ENCODE measurements at places on chromosomes 1 and 21.

GRCh38 chr21:18058731-18059398, 185.8 kb upstream of the CHODL start:
- no peak for DNase-seq

DNA sequence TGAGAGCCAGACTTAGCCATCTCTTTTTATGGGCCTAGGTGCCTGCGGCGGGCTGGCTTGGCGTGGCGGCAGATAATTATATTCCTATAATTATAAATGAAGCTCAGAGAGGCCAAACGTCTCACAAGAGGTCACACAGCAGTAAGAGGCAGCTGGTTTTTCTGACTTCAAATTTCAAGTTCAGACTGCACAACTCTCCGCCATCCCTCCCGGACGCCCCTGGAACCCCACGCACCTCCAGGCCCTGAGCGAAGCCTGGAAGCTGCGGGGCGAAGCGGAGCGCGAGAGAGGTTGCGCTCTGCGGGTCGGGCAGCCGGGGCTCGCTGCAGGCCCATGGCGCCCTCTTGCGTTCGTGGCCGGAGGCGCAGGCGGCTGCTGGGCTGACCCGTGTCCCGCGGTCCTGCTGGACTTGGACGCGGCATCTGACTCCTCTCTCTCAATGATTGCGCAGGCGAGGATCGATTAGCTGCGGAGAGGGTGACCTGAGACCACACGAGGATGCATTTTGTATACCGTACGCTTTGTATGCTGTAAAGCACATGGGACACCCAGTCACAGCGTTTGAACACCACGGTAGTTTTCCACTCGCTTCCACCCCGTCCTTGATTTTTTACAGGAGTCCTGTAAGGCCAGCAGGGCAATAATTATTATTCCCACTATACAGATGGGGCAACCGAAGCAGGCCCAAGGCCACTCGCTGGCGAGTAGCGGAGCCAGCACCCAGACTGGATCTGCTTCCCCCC, 272.7 kb downstream of the FOXD2 start:
- DNase-seq = peak; percentile 24

GRCh38 chr1:7648761-7649384, 122.2 kb upstream of the VAMP3 start:
- DNase-seq = no peak

- peak; percentile 47 for DNase-seq
Observed at GRCh38 chr1:24018611-24019580, 38.8 kb upstream of the SRSF10 start.

DNA sequence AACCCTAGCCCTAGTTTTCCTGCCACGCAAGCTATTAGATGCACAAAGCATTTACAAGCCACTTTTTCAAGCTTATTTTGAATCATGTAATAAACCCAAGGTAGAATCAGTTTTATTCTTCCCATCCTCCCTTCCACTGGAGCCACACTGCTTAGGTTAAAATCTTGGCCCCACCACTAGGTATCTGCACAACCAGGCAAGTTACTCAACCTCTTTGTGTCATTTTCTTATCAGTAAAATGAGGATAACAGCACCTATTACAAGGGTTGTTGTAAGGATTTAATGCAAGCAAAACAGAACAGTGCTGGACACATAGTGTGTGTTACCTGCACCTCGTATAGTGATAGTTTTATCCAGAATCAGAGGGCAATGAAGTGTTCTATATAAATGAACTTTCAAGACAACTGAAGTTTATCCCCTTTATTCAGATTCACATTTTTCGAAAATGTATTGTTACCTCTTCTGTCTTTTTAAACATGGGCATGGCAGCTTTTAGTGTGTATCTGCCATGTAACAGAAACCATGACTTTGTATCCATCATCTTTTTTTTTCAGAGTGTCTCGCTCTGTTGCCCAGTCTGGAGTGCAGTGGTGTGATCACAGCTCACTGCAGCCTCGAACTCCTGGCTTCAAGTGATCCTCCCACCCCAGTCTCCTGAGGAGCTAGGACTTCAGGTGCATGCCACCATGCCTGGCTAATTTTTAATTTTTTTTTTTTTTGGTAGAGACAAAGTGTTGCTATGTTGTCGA, 17.2 kb upstream of the TTC39A start:
- no peak for DNase-seq

GRCh38 chr1:74245168-74245772, 10.1 kb downstream of the TNNI3K start:
- no peak for DNase-seq

- DNase-seq = no peak
Observed at GRCh38 chr1:18536356-18536755, 55.6 kb downstream of the KLHDC7A start.

DNA sequence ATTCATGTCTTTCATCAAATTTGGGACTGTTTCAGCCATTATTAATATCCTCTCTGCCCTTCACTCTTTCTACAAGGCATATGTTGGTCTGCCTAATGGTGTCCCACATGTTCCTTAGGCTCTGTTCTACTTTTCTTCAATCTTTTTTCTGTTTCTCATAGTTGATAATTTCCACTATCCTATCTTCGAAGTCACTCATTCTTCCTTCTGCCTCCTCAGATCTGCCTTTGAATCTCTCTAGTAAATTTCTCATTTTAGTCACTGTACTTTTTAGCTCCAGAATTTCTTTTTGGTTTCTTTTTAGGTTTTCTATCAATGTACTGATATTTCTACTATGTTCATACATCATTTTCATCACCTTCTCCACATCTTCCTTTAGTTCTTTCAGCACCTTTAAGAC, 20.0 kb upstream of the NIBAN1 start:
- no peak for DNase-seq

DNA sequence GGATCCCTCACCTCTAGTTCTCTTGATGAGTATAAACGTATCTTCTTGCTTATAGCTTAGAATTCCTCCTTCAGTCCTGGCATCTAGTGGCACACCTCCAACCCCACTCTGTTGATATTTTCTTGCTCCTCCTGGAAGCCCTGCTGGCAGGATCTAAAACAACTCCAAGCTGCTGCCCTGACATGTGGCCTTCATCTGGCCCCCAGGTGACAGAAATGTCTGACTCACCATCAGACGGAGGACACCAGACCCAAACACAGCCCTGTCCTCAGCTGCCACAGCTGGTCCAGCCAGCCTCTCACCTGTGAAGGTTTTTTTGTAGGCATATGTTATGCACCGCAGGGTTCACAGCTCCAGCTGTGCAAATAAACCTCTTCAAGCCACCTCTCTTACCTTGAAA, 53.4 kb downstream of the KRTAP19-8 start:
- no peak for DNase-seq

- peak; percentile 51 for DNase-seq
Observed at GRCh38 chr1:40592107-40592803, 60.8 kb downstream of the ZNF684 start.

GRCh38 chr1:225465793-225466517, 38.1 kb upstream of the LBR start:
- DNase-seq = no peak

DNA sequence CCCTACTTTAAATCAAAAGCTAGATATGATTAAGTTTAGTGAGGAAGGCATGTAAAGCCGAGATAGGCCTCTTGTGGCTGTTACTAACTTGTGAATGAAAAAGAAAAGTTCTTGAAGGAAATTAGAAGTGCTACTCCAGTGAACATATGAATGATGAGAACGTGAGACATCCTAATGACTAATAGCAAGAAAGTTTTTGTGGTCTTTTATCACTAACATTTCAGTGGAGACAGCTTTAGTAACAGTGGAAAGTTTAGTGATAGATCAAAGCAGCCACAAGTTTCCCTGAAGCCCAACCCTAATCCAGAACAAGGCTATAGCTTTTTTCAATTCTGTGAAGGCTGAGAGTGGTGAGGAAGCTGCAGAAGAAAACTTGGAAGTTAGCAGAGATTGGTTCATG, 73.6 kb upstream of the LRRC8B start:
- no peak for DNase-seq

GRCh38 chr1:245580651-245581050, 425.9 kb downstream of the KIF26B start:
- no peak for DNase-seq

DNA sequence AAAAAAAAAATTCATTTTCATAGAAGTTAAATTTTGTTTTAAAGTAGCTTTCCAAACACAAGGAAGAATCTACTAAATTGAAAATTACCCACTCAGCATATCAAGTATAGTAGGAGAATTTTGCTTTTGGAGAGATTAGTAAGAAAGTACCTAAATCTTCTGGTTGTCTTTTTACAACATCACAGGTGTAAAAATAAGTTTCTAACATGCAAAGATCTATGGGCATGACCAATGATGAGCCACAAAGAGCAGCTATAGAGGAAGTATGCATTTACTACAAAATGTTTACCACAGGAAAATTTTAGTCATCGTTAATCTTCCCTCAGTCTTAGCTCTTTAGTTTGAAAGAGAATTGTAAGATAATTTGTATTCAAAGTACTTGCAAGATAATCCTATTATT, 28.1 kb downstream of the ANGPTL3 start:
- DNase-seq = no peak

DNA sequence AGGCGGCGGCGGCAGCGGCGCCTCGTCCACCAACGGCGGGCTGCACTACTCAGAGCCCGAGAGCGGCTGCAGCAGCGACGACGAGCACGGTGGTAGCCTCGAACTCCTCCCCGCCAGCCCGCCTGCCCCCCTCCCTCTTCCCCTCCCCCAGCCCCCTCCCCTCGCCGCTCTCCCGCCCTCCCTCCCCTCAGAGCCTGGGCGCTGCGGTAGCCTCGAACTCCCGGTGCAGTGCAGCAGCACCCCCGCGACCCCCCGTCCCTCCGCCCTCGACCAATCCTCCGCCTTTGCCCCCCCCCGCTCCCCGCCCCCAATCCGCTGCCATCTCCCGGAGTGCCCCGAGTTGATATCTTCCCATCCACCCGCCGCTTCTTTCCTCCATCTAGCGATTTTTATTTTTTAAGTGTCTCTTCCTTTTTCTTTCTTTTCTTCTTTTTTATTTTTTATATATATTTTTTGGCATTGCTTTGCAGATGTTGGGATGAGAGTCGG, 516 bp downstream of the RCOR3 start:
- peak; percentile 68 for DNase-seq

- DNase-seq = no peak
Observed at GRCh38 chr1:178619042-178619927, 105.8 kb upstream of the RALGPS2 start.

GRCh38 chr1:18743233-18743632, 112.6 kb downstream of the PAX7 start:
- DNase-seq = no peak

DNA sequence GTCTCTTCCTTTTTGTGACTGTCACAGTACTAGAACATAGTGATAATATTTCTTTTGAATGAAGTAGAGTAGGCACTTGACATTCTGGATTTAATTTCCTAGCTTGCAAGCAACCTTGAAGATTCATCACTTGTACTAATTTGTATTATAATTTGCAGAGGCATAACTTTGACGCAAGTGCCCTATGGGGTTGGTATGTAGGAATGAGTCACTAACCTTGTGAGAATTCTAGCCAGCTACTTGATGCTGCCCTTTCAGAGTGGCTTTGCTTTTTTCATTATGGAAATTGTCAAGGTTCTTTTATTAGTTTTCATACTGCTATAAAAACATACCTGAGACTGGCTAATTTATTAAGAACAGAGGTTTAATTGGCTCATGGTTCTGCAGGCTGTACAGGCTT, 13.7 kb upstream of the DPH5 start:
- DNase-seq = no peak

- DNase-seq = no peak
Observed at GRCh38 chr1:13616234-13616633, 32.6 kb downstream of the PDPN start.

DNA sequence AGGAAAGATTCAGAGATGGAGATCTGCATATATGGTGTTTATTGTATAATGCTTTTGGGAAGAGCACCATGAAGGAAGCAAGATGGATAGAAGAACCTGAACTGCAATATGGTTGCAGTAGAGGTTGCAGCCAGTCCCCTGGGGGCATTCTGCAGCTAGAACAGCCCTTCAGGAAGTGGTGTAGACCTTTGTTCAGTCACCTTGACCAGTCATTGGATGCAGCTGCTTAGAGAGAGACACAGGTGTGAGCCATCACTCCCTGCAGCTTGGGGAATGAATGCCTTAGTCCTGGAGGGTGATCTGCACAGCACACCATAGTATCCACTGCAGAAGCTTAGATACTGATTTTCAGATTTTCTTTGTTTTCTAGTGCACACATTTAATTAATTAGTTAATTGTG, 42.3 kb downstream of the NEK7 start:
- DNase-seq = no peak

DNA sequence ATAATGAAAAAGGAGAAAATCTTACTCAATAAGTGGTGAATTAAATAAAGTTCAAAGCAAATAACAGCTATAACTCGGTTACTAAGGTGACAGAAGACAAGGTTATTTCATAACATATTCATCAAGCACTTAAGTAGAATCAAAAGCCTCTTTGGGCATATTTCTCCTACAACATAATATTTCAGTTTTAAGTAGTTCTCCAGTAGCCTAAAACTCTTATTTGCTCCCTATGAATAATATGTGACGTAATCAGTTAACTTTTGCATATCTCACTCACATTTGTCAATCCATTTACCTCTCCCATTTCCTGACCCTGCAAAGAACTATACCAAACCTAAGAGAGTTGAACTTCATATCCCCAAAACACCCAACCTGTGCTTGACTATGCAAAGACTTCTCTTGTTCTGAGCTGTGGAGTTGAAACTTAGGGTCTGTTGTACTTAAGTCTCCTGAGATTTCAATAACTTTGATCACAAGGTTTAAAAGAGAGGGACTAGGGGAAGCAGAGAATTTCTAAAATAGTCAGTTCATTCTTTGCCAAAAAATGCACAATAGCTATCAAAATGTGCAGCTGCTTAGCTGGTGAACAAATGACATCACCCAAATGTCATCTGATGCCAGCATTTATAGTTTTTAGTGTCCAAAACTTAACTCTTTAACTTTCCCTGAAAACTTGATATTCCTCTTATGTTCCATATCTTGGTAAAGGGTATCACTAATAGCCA, 37.2 kb downstream of the TTLL7 start:
- peak; percentile 81 for DNase-seq

GRCh38 chr1:14597343-14598006, 1.0 kb upstream of the KAZN start:
- DNase-seq = no peak

DNA sequence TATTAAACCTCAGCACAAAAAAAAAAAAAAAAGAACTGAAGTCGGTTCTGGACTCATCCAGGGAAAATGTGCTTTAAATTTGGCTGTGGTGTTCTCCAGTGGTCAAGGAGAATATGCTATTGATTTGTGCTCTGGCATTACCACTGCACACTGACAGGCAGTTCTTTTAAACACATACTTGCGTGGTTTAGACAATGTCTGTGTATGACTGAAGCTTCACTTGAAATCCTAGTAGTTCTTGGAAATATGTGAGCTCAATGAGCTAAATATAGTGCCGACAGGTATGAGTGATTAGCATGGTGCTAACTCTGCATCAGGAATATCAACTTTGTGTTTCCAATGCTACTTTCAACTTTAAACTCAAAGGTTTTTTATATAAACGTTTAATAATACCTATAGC, 415.6 kb downstream of the SMYD3 start:
- no peak for DNase-seq

DNA sequence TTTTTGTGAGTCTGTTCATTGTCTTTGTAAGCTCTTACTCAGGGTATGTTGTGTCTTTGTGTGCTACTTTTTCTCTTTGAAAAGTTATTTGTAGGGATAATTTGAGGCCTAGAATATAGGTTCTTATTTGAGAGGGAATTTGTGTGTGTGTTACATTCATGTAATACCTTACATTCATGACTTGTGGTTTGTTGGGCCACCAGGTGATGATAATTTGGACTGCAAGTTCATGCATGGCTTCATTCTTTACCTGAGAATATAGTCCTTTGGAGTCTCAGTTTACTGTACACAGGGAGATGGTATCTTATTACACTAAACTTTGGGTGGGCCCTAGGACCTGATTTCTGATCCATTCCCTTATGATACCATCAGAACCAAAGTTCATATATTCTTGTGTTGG, 51.8 kb upstream of the FASLG start:
- DNase-seq = no peak

GRCh38 chr1:91750398-91750996, 135.5 kb downstream of the TGFBR3 start:
- no peak for DNase-seq
